NCI-H1092 treated with DMSO at 0.1 percent for 48 hours (cell line): ENCODE measurements at places on chromosomes 3 and 15.

DNA sequence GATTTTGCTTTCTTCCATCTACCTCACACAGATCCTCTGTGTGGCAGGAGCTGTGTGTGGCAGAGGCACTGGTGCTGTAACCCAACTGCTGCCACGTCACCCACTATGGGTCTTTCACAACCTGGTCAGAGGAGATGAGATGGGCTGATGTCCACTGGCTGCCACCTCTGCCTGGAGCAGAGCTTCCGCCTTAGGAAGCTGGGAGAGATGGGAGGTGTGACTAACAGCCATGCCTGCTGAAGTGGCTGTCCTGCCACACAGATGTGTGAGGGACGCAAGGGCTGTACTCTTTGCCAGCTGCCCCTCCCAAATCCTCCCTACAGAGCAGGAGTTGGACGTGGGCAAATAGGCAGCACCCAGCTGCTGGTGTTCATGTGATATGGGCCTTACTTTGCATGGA is 329.5 kb downstream of the GABRB3 start:
- DNase-seq: no peak

- no peak for DNase-seq
These were observed 112.1 kb upstream of the ICE2 start for GRCh38 chr15:60590935-60591495.

DNA sequence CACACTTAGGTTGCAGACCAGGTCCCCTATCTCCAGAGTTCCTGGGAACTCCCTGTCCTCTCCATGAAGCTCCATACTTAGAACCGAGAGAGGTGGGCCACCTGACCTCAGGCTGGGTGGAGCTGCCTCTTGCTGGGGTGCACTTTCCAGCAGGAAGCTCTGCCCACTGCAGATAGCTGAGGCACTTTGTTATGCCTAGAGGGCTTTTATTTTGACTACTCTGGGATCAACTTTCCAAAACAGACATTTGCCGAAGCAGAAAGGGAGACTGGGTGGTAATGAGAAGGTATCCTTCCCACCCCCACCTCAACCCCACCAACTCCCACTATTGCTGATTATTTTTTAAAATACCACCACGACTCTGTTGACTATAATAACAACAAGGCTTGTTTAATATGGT is 54.7 kb downstream of the CLDN11 start:
- DNase-seq: no peak

DNA sequence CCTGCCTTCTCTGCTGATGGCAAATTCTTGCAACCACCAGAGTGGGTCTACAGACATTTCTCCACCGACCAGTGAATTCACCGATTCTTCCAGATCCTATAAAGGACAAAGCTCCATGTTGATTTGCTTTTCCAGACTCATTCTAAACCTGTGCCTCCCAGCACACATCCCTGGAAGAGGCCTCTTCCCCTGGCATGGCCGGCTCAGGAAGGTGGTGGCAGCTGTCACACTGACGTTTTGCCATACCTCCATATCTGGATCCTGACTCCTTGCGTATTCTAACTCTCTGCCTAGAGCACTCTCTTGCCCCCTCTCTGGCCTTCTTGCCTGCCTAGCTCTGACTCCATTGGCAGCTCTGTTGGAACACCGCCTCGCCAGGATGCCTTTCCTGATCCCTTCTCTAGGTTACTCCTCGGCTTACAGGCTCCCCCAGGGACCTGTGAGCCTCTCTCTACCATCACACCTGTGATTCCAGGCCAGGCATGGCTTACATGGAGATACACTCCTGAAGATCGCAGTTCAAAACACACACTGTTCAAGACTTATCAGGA is 31.0 kb downstream of the SLCO2A1 start:
- DNase-seq: no peak

GRCh38 chr3:120875989-120876388 is 32.0 kb upstream of the STXBP5L start:
- no peak for DNase-seq

- no peak for DNase-seq
These were observed 38.5 kb upstream of the CPB1 start for GRCh38 chr3:148789146-148789545.

DNA sequence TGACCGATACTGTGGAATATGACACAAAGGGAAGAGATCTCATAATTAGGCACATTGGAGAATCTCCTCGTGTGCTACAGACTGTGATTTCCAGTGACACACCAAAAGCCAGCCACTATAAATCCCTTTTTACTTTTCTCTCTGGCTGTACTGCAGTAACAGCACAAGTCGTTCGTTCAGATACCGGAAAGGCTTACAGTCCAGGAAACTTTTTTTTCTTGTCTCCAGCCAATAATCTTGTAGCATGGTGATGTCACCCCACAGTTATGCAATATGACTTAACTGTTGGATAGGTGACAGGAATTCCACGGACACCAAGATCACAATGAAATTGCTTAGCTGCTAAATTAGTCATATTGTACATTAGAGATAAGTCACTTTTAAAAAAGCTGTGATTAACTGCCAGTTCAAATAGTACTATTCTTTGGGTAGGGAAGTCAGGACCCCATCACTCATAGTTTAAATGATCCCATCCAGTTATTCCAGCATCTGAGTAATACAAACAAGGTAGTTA is 36.3 kb upstream of the TSC22D2 start:
- DNase-seq: no peak

- no peak for DNase-seq
These were observed 82.6 kb downstream of the HMG20A start for GRCh38 chr15:77503240-77503639.

DNA sequence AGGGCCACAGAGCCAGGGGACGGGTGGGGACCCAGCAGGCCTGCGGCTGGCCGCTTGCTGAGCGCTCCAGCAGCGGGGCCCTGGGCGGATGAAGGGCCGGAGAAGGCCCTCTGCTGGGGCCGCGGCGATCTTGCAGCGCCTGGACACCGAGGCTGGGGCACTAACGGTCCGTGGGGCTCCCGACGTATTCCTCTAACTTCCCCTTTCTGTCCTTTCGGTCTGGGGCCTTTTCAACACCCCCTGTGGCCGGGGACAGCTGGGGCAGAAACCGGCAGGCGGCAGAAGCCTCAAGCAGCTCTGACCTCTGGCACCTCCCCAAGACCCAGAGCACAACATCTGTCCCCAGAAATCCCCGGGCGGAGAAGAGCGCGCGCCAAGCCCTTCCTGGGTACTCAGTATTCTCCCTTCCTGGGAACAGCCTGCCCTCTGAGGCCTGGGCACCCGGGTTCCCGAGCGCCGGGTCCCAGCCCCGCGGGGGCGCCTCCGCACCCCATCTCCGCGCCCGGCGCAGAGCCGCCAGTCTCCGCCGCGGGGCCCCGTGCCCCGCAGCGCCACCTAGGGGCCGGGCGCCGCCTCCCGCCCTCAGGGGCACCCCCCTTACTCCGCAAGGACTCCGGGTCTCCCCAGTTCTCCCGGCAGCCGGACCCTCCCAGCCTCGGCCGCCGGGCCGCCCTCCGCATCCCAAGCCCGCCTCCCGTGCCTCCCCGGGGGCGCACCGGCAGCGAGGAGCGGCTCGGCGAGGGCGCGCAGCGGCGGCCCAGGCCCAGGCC is 582 bp upstream of the SLCO3A1 start:
- DNase-seq: peak; percentile 53

- no peak for DNase-seq
These were observed 8.6 kb downstream of the PODXL2 start for GRCh38 chr3:127637546-127637945.

GRCh38 chr3:12841970-12842328 is 584 bp upstream of the RPL32 start:
- DNase-seq: no peak

GRCh38 chr15:91803260-91803659 is 50.2 kb upstream of the SLCO3A1 start:
- no peak for DNase-seq

- no peak for DNase-seq
These were observed 22.3 kb upstream of the SMCO1 start for GRCh38 chr3:196537319-196537984.

- DNase-seq: peak; percentile 40
These were observed 77.1 kb downstream of the WDR76 start for GRCh38 chr15:43903864-43904290.

- DNase-seq: no peak
These were observed 53.8 kb upstream of the CPOX start for GRCh38 chr3:98647197-98647596.
